ENCODE measurements at places on chromosomes 2 and 18. TPM values are rescaled to one million over a fixed set of nuclear protein-coding genes. Genes with fewer than 3 reads are reported as not detected.

DNA sequence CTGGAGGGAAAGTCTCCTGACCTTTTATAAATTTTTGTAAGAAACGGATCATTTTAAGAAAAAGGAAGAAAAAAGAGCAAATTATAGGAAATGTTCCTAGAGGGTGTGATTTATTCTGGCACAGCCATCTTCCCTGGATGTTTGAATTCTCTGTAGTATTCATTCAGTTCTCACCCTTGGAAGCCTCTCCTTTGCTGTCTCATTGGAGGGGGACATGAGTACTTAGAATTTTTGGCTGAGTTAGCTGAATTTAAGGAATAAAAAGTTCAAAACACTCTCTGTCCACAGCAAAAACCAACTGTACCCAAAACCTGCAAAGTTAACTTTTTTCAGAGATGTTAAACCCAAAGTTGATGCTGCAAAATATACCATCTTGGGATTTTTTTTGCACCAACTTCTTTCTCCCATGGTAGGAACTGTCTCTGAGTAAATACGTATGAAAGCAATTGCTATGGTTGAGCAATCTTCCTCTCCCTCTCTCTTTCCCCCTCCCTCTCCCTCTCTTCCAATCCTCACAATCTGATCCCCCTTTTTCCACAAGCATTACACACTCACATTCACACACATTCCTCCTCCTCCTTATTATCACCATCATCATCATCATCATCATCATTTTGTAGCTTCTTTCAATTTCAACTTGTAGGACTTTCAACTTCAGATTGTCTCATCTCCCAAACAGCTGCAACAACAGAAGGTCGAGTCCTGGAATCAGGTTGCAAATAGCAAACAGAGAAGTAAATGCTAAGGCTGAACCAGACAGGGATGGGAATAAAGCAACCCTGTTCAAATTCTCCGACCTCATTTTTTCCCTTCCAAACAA, 183.7 kb downstream of the GFPT1 start:
- no peak overlapping the region for H3K27ac ChIP-seq
- DNase-seq = no peak
- H3K4me1 ChIP-seq = no peaks in the 10 kb centered on the region
- H3K36me3 ChIP-seq = no peaks in the 10 kb centered on the region
- H3K4me3 ChIP-seq = no peak overlapping the region

GRCh38 chr2:19538411-19538963, 180.1 kb upstream of the OSR1 start:
- no peaks in the 10 kb centered on the region for H3K4me1 ChIP-seq
- DNase-seq = no peak
- no peak overlapping the region for H3K27ac ChIP-seq

GRCh38 chr2:236309669-236310029, 45.4 kb upstream of the ASB18 start:
- H3K27ac ChIP-seq = no peak overlapping the region
- no peaks in the 10 kb centered on the region for H3K4me1 ChIP-seq
- H3K36me3 ChIP-seq = no peaks in the 10 kb centered on the region
- no peak for DNase-seq
- no peak overlapping the region for H3K4me3 ChIP-seq

DNA sequence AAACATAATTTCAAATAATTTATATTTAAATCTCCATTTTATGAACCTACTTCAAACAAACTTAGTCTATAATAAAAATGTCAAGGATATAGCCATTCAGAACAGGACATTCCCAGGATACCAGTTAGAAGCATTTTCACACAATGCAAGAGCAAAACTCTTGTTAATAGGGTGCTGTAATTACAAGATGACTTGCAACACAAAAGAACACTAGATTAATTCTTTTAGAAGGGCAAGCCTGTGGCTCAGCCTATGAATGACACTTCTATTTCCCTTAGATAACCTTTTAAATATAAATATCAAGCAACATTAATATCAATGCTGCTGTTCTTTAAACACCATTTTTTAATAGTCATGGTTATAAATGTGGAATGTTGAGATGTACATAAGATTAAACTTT, 157.9 kb upstream of the SCN7A start:
- H3K36me3 ChIP-seq = no peaks in the 10 kb centered on the region
- H3K27me3 ChIP-seq = no peaks in the 10 kb centered on the region
- no peak overlapping the region for H3K27ac ChIP-seq
- H3K4me3 ChIP-seq = no peak overlapping the region
- no peak for DNase-seq
- H3K4me1 ChIP-seq = no peaks in the 10 kb centered on the region

DNA sequence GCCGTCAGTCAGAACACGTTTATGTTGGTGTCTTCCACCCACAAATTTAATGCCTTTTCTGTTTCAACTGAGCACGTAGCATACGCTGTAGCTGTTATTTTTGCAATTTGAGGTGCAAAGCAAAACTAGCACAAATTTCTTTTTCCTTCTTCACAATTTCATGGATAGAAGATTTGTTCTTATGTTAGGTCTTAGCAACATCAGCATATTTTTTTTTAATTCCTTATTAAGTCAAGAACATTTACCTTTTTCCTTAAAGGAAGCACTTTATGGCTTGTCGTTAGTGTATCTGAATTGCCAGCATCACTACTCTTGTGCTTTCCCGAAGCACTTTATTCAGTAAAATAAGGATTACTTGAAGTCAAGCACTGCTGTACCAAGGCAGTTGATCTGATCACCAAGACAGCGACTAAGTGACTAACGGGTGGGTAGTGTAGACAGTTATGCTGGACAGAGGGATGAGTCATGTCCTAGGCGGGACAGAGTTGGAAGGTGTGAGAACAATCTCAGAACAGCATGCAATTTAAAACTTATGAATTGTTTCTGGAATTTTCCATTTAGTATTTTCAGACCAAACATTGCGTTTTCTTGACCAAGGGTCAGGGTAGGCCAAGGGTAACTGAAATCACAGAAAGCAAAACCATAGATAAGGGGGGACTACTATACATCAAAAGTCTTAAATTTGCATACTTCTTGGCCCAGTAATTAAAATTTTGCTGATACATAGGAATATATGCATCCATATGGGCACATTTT, 13.3 kb downstream of the BABAM2 start:
- peaks cover 51% of the 10 kb centered on the region for H3K4me1 ChIP-seq
- H3K4me3 ChIP-seq = no peak overlapping the region
- DNase-seq = no peak
- H3K27me3 ChIP-seq = no peaks in the 10 kb centered on the region
- H3K27ac ChIP-seq = no peak overlapping the region
- H3K36me3 ChIP-seq = peaks cover 71% of the 10 kb centered on the region

GRCh38 chr2:86174445-86174844, 20.8 kb downstream of the IMMT start:
- H3K4me1 ChIP-seq = peaks cover 29% of the 10 kb centered on the region
- peaks cover 69% of the 10 kb centered on the region for H3K36me3 ChIP-seq
- no peak overlapping the region for H3K27ac ChIP-seq
- H3K4me3 ChIP-seq = no peak overlapping the region
- H3K27me3 ChIP-seq = no peaks in the 10 kb centered on the region
- DNase-seq = no peak

DNA sequence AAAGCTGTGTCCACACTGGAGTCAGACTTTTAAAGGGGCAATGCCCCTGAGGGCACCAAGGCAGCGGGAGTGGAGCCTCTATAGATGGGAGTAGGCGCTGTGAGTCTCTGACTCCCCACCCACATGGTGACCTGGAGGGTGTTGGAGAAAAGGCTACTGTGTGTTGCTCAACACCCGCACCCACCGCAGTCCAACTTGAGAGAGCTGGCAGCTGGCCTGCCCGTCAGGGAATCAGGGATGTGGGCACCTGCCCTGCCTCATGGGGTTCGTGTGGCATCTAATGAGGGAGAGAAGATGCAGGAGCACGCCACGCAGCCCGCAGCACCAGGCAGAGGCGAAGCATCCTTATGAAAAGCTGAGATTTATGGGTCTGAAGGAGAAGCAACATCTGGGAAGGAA, 84.2 kb downstream of the KLHL29 start:
- no peak for DNase-seq
- H3K27me3 ChIP-seq = peaks cover 53% of the 10 kb centered on the region
- no peak overlapping the region for H3K27ac ChIP-seq
- no peak overlapping the region for H3K4me3 ChIP-seq
- H3K36me3 ChIP-seq = no peaks in the 10 kb centered on the region
- H3K4me1 ChIP-seq = no peaks in the 10 kb centered on the region

GRCh38 chr2:88066543-88066942, 1.1 kb upstream of the SMYD1 start:
- no peak overlapping the region for H3K27ac ChIP-seq
- H3K4me1 ChIP-seq = no peaks in the 10 kb centered on the region
- DNase-seq = no peak

Gene CERKL
- not detected for total RNA-seq

Gene VWC2L
- total RNA-seq = not detected

GRCh38 chr2:24083567-24084385, 858 bp downstream of the TP53I3 start:
- peaks cover 10% of the 10 kb centered on the region for H3K36me3 ChIP-seq
- peak; percentile 58 for DNase-seq

DNA sequence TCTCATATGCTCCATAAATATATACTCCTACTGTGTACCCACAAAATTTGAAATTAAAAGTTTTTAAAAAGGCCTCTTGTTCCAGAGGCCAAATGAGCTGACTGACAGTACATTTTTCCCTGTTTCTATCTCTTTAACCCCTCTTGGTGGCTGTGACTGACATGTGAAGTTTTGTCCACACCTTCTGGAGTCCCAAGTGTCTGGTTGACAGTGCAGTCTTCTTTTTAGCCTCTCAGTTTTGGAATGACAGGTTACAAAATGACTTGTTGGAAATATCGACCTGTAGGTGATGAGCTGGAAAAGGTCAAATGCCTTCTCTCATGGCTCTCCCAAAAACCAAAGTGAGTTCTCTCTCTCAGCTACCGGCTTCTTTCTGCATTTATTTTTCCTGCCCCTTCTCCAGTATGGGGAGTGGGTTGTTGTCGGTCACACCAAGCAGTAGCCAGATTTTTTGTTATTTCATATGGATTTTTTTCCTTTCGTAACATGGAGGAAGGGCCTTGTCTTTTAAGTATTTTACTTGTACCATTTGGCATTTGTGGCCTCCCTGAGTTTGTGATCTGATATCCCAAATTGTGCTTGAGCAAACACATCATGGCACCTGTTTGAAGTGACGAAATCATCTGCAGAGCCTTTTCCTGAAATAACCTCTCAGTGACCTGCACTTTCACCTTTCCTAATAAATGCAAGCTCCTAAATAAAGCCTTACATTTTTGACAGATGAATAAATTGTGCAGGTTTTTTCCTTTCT, 143.9 kb downstream of the ESCO1 start:
- DNase-seq = no peak
- H3K27ac ChIP-seq = no peak overlapping the region
- H3K36me3 ChIP-seq = no peaks in the 10 kb centered on the region
- no peaks in the 10 kb centered on the region for H3K4me1 ChIP-seq
- H3K27me3 ChIP-seq = peaks cover 7% of the 10 kb centered on the region

DNA sequence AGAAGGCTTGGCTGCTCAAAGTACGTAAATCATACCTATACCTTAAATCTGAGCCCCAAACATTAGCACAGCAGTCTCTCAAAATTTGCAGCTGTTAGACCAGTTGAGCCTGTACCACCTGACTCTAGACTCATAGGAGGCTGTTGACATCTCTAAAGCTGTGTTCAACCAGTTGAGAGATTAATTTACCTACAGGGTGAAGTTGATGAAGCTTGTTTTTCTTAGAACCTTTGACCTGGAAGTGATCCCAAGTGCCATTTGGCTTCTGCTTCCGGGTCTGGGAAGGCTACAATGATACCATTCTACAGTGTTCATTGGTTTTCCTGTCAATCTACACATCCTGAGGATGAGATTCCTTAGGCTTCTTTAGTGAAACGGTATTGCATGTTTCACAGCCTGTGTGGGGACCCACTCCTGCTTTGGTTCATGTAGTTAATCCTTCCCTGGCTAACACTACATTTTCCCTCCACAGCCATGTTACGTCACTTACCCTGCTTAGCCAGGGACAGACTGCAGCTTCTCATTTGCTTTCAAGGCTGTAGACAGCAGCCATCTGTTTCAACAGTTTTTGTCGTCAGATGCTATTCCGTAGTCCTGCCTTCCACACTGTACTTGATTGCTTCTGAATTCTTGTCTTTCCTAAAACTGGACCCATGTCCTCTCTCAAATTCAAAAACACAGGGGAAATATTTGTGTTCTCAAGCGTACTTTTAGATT, 4.7 kb upstream of the IL1RL2 start:
- H3K27ac ChIP-seq = no peak overlapping the region
- H3K4me1 ChIP-seq = peaks cover 14% of the 10 kb centered on the region
- peaks cover 17% of the 10 kb centered on the region for H3K27me3 ChIP-seq
- H3K4me3 ChIP-seq = no peak overlapping the region

- no peak overlapping the region for H3K27ac ChIP-seq
- peaks cover 4% of the 10 kb centered on the region for H3K27me3 ChIP-seq
- H3K36me3 ChIP-seq = no peaks in the 10 kb centered on the region
- peaks cover 1% of the 10 kb centered on the region for H3K4me1 ChIP-seq
These were observed 5.8 kb upstream of the FAM228A start for GRCh38 chr2:24169023-24169422.

Gene HEATR5B
- 19.3 TPM for total RNA-seq

Gene BMP10
- 0.18 TPM for total RNA-seq

DNA sequence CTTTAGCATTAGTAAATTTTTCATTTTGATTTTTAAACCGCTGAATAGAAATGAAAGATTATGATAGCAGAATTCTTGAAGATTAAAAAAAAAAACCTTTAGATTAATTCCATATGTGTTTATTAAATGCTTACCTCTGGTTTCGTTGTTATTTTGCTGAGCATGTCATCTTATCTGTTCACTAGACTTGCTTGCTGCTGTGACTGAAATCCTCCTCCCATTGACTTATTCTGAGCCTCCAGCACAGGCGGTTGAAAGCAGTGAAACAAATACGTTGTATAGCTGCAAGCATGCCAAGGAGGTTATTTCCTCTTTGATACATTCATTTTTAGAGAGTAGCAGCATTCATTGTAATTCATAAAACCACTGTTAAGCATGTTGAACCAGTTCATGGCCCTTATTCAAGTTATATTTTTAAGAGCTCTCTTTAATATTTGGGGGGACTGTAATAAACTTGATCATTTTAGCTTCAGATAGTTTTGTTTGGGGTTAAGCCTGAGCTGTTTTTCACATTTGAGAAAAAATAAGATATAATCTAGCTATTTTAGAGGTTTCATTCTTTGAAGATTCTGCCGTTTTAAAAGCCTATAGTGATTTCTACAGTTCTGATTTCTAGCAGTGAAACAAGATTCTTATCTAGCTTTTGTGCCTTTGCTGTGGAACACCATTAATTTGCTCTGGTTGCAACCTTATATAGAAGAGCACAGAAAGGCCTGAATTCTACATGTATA, at the start of gene HTR2B:
Gene HTR2B, minus strand, starts transcription at position 205 of the 731 bp plus-strand sequence. CDS start 1,278 bp downstream, outside the sequence.
- peak within 1 kb of the TSS; percentile 74 for H3K27ac ChIP-seq
- no peaks in the 10 kb centered on the region for H3K36me3 ChIP-seq
- peak within 1 kb of the TSS; percentile 59 for H3K4me3 ChIP-seq
- no peak for DNase-seq

Gene CYP1B1
- total RNA-seq = 17.1 TPM

Gene SMCHD1
- 162 TPM for total RNA-seq

DNA sequence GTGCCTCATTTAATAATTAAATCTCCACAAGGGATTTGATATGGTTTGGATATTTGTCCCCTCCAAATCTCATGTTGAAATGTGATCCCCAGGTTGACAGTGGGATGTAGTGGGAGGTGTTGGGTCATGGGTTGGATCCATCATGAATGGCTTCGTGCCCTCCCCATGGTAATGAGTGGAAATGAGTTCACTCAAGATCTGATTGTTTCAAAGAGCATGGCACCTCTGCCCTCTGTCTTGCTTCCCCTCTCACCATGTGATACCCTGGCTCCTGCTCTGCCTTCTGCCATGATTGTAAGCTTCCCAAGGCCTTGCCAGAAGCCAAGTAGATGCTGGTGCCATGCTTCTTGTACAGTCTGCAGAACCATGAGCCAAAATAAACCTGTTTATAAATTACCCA, 15.0 kb upstream of the RAB27B start:
- peaks cover 16% of the 10 kb centered on the region for H3K4me1 ChIP-seq
- DNase-seq = no peak
- no peak overlapping the region for H3K27ac ChIP-seq
